ENCODE measurements at places on chromosomes 5 and 9.

- DNase-seq, result no peak
Observed at GRCh38 chr5:68449380-68449779, 233.8 kb downstream of the PIK3R1 start.

DNA sequence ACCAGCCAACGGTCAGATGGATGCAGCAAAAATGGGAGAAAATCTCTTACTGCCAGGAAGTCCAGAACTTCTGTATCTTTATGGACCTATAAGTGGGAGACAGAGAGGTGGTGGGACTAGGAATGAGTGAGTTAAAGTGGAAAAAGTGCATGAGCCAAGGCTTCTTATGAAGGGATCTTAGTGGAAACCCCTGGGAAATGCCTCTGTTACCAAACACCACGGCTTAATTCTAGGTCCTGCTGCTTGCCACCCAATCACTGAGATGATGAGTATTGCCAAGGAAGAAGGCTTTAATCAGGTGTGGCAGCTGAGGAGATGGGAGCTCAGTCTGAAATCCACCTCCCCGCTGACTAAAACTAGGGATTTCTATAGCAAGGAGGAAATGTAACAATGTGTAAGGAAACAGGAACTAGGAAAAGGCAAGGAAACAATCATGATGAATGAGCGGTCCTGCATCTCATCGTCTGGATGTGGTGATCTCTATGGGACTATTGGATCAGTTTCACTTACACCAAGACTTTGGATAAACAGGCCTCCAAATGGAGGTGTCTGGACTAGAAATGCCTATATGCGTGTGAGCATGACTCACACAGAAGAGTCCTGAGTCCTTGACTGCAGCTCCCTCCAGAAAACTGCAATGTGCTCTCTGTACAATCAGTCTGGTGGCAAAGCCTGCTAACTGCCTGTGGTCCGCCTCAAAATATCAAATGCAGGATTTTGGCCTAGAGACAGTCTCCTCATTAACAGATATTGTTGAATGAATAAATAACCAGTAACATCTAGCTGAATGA is 98.2 kb upstream of the PRR16 start:
- no peak for DNase-seq

DNA sequence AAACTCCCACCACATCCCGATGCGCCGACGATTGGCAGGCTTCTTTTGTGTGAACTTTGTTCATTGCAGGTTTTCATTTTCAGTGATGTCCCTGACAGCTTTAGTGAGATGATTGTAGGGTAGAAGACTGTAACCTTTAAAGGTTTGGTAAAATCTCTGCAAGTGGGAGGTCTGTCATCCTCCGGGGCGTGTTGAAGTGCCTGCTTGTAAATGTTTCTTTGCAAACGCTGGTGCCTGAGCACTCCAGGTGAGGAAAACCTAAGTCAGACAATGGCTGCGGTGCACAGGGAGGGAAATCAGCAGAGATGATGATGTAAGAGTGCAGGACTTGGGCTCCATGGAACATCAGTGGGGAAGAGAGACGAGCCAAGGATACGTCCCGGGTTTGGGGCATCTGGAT is 228.1 kb downstream of the DRD1 start:
- DNase-seq, result no peak

GRCh38 chr5:175752826-175753535 is 95.1 kb downstream of the HRH2 start:
- no peak for DNase-seq

DNA sequence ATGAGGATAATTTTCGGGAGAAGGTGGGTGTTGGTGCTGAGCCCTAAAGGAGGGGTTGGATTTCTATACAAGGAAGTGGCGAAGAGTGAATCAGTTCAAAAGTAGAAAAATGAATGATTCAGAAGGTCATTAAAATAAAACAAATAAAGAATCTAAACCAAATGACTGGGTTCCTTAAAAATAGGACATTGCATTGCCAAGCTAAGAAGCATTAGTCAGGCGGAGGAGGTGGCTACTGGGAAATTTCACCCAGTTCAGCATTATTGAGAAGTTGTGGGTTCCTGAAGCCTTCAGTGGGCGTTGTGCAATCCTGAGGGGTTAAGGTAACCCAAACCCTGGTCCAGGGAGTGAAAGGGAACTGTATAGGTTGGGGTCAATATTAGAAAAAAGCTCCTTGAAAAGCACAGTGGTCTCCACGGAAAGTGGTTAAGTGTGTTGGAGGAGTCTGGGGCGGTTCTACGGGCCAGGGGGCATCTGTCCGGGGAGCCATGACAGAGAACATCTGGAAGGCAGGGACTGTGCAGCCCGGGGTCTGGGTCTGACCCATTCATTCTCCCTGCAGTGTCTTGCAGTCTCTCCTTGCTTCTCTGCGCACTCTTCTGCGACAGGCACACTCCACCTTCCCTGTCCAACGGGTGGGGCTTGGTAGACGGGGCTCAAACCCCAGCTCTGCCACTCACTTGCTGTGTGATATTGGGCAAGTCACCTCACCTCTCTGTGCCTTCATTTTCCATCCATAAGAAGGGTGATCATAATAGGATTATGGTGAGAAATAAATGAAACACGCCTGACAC is 27.6 kb upstream of the DUSP1 start:
- DNase-seq, result no peak

DNA sequence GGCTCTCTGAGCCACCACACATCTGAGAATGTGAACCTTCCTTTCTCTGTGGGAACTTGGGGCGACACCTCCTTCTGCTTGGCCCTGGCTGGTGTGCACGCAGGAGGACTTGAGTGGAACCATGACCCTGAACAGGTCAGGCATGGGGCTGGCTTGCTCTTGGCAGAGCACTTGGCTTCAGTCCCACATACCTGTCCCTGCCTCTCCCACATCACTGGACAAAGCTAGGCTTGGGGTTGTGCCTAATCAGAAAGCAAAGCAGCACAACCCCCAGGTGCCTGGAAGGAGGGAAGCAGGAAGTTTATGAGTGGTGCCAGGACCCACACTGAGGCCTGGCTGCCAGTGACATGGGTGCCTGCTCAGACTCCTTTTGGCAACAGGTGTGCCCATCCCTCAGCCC is 13.2 kb downstream of the GADD45G start:
- no peak for DNase-seq

- no peak for DNase-seq
Observed at GRCh38 chr9:118419676-118420075, 715.5 kb downstream of the TLR4 start.

GRCh38 chr9:18060269-18060934 is 413.6 kb upstream of the ADAMTSL1 start:
- DNase-seq, result no peak

DNA sequence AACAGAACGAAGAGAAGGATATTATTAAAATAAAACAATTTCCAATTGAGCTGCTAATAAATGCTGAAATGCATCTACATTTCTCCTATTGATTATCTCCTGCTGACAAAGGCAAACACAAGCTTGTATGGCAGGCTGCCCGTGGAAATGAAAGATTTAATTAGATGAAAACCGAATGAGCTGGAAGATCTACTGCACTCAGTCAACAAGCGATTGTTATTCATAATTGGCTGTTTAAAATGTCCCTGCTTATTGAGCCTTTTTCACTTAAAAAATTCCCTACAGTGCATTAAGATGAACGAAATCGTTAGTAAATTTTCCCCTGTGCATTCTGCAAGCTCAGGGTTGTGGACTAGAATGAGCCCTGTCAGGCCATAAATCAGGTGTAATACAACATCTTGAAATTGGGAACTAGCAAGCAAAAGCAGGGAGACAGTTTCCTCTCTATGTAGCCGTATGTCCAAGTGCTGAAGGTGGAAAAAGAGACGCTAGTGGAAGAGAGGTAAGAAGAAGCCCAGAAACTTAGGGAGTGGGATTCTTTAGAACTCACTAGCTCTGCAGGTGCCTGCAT is 28.5 kb upstream of the KIF4B start:
- DNase-seq, result no peak

- DNase-seq, result no peak
Observed at GRCh38 chr9:12224449-12224848, 468.7 kb upstream of the TYRP1 start.

DNA sequence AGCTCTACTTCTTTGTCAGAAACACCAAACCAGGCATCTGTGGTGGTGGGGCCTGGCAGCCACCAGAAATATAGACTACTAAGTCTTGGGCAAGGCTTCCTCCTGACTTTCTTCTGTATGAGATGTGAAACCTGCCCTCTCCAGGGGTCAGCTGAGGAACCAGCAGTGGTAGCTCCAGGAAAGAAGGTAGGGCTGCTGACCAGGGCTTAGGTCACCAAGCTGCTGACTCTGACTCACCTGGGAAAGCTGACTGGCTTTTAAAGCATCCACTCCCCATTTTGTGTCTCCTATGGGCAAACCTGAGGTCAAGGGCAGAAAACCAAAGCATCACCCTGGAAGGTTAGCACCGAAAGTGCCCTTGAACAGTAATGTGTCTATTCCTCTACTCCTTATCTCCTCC is 10.4 kb upstream of the SH3TC2 start:
- no peak for DNase-seq

- no peak for DNase-seq
Observed at GRCh38 chr9:3088219-3088618, 244.3 kb upstream of the PUM3 start.
